ENCODE measurements at places on chromosomes 7 and 10.

GRCh38 chr7:132430861-132431822 is 145.1 kb downstream of the PLXNA4 start:
- DNase-seq: no peak

DNA sequence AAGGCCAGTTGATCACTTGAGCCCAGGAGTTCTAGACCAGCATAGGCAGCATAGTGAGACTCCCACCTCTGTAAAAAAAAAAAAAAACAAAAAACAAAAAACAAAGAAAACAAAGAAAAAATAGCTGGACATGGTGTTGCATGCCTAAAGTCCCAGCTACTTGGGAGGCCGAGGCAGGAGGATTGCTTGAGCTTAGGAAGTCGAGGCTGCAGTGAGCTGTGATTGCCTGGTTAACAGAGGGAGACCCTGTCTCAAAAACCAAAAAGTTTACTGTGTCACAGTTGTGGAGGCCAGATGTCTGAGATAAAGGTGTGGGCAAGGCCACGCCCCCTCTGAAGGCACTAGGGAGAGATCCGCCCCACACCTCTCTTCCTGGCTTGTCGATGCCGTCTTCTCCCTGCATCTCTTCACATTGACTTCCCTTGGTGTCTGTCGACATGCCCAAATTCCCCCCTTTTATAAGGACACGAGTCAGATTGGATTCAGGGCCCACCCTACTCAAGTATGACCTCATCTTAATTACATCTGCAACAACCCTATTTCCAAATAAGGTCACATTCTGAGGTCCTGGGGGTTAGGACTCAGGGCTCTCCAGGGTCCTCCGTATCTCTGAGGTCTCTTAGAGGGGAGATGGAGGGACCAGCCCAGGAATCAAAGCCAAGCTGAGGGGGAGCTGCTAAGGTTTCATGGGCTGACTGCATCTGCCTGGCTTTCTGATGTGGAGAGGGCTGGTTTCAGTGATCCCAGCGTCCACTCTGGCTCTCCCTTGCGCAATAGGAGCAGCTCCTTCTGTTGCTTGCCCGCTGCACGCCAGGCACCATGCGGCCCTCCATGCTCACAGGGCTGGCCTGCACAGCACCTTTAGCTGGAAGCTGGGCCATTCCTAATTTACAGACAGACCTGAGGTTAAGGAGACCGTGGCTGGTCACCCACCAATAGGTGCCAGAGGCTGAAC is 23.1 kb downstream of the AGAP3 start:
- DNase-seq: no peak

GRCh38 chr7:150863946-150864345 is 11.6 kb downstream of the AOC1 start:
- no peak for DNase-seq

- DNase-seq: no peak
Observed at GRCh38 chr10:59234194-59234593, 57.8 kb downstream of the PHYHIPL start.

GRCh38 chr10:95660283-95660682 is 3.8 kb upstream of the ALDH18A1 start:
- DNase-seq: no peak

GRCh38 chr10:52890281-52890680 is 117.7 kb upstream of the MBL2 start:
- no peak for DNase-seq

DNA sequence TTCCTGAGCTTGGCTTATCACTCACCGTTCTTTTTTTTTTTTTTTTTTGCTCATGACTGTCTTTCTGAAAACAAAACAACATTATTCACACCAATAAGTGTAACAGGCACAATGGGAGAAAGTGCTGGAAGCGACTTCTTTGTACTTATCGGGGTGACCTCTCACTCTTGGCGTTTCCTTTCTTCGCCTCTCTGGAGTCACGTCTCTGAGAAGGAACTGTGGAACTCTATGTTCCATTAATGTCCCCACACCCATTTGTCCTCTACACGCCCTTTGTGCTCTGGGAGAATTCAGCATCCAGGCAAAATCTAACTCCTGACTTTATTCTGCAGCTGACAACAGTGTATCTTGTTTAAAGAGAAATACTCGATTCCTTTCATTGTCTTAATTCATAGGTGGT is 70.8 kb upstream of the FAM204A start:
- DNase-seq: no peak
